Skeletal muscle cell (primary cell): ENCODE measurements at places on chromosomes 16 and 17.

DNA sequence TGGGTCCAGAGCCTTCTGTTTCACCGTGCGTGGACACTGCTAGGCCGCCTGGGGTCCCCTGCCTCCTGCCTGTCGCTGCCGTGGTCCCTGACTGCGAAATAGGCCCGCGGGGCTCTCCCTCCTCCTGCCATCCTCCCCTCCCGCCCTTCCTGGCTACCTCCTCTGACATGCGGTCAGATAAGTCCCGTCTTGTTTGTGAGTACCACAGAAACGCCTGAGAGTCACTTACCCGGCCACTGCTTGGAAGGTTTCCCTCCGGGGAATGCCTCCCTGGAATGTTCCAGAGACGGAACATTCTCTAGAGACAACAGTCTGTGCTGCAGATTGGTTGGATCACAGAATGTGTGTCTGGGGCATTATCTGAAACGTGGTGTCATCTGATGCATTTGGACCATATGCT, 22.7 kb downstream of the CIBAR2 start:
- no peak for DNase-seq

DNA sequence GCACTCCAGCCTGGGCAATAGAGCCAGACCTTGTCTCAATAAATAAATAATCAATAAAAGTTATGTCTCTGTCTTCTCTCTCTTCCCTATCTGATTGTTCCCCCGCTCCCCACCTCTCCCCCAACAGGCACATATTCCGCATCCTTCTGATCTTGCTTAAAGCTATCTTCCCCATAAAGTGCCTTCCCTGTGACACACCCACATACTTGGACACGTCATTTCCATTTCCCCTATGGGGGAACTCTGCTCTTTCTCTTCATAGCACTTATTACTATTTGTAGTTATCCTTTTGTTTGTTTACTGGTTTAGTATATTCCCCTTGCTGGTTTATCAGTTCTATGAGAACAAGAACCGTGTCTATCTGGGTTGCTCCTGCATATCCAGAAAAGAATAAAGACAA, 14.9 kb downstream of the MYO1D start:
- no peak for DNase-seq

DNA sequence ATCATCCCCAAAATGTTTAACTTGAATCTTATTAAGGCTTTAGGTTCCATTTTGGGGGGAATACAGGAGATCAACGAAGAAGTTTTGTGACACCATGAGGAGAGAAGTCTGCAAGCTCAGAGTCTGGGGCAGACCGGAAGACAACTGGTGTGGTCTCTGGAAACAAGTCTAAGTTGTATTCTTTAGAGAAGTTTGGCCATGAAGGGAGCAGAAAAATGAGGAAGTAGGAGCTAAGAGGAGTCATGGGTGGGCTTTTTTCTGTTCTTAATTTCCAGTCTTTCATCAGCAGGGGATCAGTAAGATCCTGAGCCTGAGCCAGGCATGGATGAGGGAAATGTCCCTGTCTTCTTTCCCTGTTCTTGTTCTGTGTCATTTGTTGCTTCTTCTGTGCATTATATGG, 35.8 kb upstream of the NF1 start:
- no peak for DNase-seq

GRCh38 chr16:11098601-11099390, 154.4 kb downstream of the CLEC16A start:
- no peak for DNase-seq

DNA sequence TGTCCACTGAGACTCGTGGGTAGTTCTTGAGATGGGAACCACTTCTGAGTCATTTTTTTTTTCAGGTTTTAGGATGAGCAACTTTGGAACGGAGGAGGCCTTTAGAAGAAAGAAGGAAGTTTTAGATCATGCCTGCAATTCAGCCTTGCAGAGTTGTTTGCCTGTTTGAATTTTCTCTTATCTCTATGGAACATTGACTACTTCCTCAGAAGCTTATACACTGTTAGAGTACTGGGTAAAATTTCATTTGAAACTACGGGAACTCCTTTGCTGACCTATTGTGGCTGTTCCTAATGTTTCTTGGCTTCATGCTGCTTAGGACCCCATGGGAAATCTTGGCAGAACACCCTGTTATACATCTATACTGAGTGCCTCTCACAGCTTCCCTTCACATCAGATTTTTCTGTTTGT, 70.8 kb downstream of the MAP2K6 start:
- peak; percentile 54 for DNase-seq

- peak; percentile 51 for DNase-seq
These were observed 2.5 kb downstream of the KRT32 start for GRCh38 chr17:41464682-41465081.

- no peak for DNase-seq
These were observed 117.0 kb downstream of the RGS9 start for GRCh38 chr17:65254166-65254565.
